ENCODE measurements at places on chromosomes 12 and 14. TPM values are rescaled to one million over a fixed set of nuclear protein-coding genes. Genes with fewer than 3 reads are reported as not detected.
A peak's percentile ranks its signal among the peaks of the same experiment; 100 is the strongest.

- no peak for DNase-seq
These were observed 12.3 kb downstream of the BRAP start for GRCh38 chr12:111673503-111673902.

- DNase-seq: no peak
These were observed 14.1 kb upstream of the NOP2 start for GRCh38 chr12:6582196-6582595.

GRCh38 chr14:79111987-79112501 lies 941.9 kb downstream of the NRXN3 start:
- peak; percentile 44 for DNase-seq

DNA sequence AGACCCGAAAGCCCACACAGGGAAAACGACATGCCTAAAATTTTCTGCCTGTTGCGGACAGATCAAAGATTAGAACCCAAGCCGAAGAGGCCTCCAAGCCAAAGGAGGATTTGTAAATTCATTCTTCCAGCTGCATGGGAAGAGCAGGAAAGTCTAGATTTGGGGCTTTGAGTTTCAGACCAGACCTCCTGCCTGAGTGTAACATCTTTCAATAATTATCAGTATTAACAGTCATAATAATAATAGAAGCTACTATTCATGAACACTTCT lies 1.7 kb upstream of the HSPB8 start:
- DNase-seq: no peak

GRCh38 chr14:52355016-52355431 lies 40.9 kb downstream of the PTGER2 start:
- DNase-seq: peak; percentile 98

The PLD4 gene
- 0.14 TPM for total RNA-seq

GRCh38 chr12:82745063-82745674 lies 58.5 kb downstream of the TMTC2 start:
- no peak for DNase-seq

- DNase-seq: no peak
These were observed 50.1 kb upstream of the PPFIA2 start for GRCh38 chr12:81809113-81809777.

DNA sequence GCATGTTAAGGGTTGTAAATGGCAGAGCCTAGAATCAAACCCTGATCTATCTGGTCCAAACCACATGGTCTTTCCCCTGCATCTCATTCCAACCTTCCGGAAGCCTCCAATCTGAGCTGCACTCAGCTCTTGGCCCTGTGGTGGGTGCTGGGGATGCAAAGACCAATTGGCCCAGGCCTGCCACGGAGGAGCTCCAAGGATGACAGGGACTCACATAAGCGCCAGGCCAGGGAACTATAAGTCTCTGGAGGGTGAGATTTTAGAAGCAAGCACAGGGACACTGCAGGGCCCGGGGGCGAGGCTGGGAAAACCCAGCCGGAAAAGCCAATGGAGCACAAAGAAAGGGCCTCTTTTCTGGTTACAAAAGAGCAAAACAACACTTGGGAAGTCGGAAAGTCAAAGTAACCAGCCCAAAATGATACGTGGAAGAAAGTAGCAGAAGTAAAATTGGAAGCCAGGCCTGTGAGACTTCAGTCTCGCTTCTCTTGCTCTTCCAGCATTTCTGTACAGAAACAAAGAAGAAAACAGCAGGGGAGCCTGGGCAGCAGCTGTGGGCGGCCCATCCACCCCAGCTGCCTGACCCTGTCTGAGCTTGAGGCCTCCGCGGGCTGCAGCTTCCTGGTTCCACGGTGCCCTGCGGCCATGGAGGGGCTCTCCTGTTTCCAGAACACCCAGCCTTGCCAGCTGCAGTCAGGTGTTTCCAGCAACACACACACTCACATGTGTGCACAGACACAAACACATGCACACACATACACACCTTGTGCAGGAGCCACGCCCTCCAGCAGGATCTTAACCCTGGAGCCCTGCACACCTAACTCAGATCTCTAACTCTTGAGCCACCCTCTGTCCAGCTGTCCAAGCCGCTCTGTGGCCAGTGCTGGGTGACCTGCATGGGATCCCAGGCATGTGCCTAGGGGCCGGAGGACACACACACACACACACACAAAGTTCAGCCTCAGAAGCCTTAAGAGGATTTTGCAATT lies 178.2 kb downstream of the BCL11B start:
- no peak for DNase-seq

- no peak for DNase-seq
These were observed at the start of gene JPH4 for GRCh38 chr14:23578560-23579310. Gene JPH4, minus strand, starts transcription at chr14:23578790. Its CDS starts 1,337 bp downstream, at chr14:23577453.

- peak; percentile 60 for DNase-seq
These were observed 21.3 kb downstream of the PRKD1 start for GRCh38 chr14:29906256-29906870.

The CPNE6 gene
- not detected for total RNA-seq

- no peak for DNase-seq
These were observed 21.2 kb upstream of the CCDC88C start for GRCh38 chr14:91438845-91439244.

The DDX55 gene
- total RNA-seq: 20.1 TPM

The APOLD1 gene
- 0.38 TPM for total RNA-seq

The AP1G2 gene
- 73.6 TPM for total RNA-seq

DNA sequence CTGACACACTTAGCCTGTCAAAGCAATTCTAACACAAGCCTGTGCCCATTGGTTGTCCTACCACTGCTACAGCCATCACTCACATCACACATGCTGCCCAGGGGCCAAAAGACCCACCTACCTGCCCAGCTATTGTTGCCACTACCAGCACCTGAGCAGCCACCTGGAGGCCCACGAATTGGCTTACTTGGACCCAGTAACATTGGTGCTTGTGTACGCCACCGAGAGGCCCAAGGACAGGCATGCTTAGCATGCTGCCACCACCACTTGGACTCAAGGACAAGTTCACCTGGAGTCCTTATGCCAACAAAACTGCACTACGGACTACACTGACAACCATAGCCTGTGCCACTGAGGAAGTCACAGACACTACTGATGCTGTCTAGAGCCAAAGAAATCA lies 221.1 kb downstream of the SLC38A4 start:
- DNase-seq: no peak

Measured in astrocyte (in vitro differentiated cells and primary cell).